ENCODE measurements at places on chromosomes 1 and 21.

- DNase-seq: no peak
Measured at GRCh38 chr1:59499943-59500569, 203.2 kb downstream of the FGGY start.

DNA sequence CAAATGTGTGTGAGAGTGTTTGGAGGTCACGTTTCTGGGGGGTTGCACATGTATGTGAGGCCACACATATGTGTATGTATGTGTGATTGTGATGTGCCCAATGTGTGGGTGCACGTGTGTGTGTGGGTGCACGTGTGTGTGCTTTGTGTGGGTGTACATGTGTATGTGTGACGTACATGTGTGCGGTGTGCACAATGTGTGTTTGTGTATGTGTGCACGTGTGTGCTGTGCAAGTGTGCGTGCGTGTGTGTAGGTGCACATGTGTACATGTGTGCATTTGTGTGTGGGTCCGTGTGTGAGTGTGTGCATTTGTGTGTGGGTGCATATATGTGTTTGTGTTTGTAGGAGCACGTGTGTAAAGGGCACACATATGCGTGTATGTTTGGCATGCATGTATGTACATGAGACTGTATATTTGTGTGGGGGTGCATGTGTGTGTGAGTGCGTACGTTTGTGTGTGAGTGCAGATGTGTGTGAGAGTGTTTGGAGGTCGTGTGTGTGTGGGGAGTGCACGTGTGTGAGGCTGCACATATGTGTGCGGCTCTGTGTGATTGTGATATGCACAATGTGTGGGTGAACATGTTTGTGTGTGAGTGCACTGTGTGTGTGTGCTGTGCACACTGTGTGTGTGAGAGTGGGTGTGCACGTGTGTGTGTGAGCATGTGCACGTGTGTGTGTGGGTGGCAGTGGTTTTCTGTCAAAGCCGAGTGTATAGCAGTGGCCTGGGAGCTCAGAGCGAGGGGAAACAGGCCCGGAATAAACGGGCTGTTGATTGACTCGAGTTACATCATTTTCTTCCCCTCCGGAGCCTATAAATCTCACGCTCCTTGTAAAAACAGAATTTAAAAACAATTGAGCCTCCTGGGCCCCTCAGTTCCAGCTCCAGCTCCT lies 132.7 kb upstream of the ARHGEF16 start:
- DNase-seq: no peak

DNA sequence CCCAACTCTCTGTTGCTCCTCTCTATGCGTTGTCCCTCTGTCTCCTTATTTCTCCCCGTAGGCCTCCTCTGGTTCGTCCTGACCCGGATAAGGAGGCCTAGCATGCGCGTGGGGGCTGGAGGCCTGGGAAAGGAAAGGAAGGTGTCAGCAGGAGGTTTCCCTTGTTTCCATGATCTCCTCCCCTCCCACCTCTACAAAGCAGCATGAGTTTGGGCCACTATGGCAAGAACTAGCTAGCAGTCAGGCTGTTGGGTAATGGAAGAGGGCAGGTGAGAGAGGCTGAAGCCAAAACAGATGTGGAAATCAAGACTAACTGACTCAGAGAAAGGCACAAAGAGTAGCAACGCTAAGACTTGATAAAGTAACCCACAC lies 687 bp upstream of the SEMA6C start:
- no peak for DNase-seq

- no peak for DNase-seq
Measured at GRCh38 chr1:112721966-112722524, 6.9 kb upstream of the PPM1J start.

GRCh38 chr21:29245104-29245643 lies 53.5 kb upstream of the BACH1 start:
- no peak for DNase-seq
